Mesangial cell (primary cell): ENCODE measurements at places on chromosomes 7 and 10. TPM values are rescaled to one million over a fixed set of nuclear protein-coding genes. Genes with fewer than 3 reads are reported as not detected.

Gene LOXL4
- total RNA-seq: 14.3 and 33.0 TPM in 2 replicates

Gene BMS1
- 8.0 and 12.4 TPM in 2 replicates for total RNA-seq

Gene GHITM
- 73.8 and 127 TPM in 2 replicates for total RNA-seq

Gene SLC18A3
- under 0.01 and 0.13 TPM in 2 replicates for total RNA-seq

Gene IFIT2
- total RNA-seq: 0.49 and 2.2 TPM in 2 replicates

Gene CAPZA2
- total RNA-seq: 48.9 and 49.9 TPM in 2 replicates

Gene ABCC2
- total RNA-seq: 0.38 and 0.81 TPM in 2 replicates

Gene CALHM1
- total RNA-seq: not detected in 2 replicates

Gene SHH
- 0.16 and 1.6 TPM in 2 replicates for total RNA-seq

Gene FAM25G
- not detected in 2 replicates for total RNA-seq

Gene PALD1
- 2.6 and 3.9 TPM in 2 replicates for total RNA-seq

Gene ZNF680
- 2.2 and 4.7 TPM in 2 replicates for total RNA-seq

Gene TUBB8
- total RNA-seq: 0.25 and 0.33 TPM in 2 replicates

Gene STEAP1B
- 0.13 and 0.65 TPM in 2 replicates for total RNA-seq

Gene CUBN
- 0.16 and 0.25 TPM in 2 replicates for total RNA-seq

Gene PAXIP1
- 8.0 and 10.3 TPM in 2 replicates for total RNA-seq

Gene ZSCAN21
- 5.9 and 12.8 TPM in 2 replicates for total RNA-seq

Gene ATAD1
- total RNA-seq: 16.8 and 22.7 TPM in 2 replicates

Gene DKK1
- total RNA-seq: 7.2 and 13.7 TPM in 2 replicates

Gene PKD2L1
- not detected in 2 replicates for total RNA-seq

Gene CASP7
- total RNA-seq: 12.5 and 16.2 TPM in 2 replicates

Gene DMBT1
- under 0.01 and 0.13 TPM in 2 replicates for total RNA-seq

Gene TES
- 98.1 and 115 TPM in 2 replicates for total RNA-seq

Gene IFIT1B
- total RNA-seq: not detected in 2 replicates

Gene GRID1
- 0.13 TPM in 1 of 2 replicates, not detected in the other for total RNA-seq

Gene IRF5
- total RNA-seq: 5.4 and 13.3 TPM in 2 replicates

Gene ITGA8
- total RNA-seq: 0.25 TPM in 1 of 2 replicates, not detected in the other

Gene DOCK1
- total RNA-seq: 38.3 and 43.6 TPM in 2 replicates

Gene C7orf57
- 0.13 and 0.16 TPM in 2 replicates for total RNA-seq

Gene TFPI2
- 15.0 and 126 TPM in 2 replicates for total RNA-seq

Gene PON1
- under 0.01 TPM in 1 of 2 replicates, not detected in the other for total RNA-seq

Gene ARMC3
- 0.16 and 0.38 TPM in 2 replicates for total RNA-seq
